ENCODE measurements at places on chromosomes 6 and 20. TPM values are rescaled to one million over a fixed set of nuclear protein-coding genes. Genes with fewer than 3 reads are reported as not detected.

The PHF10 gene
- 26.6 TPM for total RNA-seq

The HLA-DMA gene
- total RNA-seq: 1.5 TPM

The ZSCAN16 gene
- 2.2 TPM for total RNA-seq

The SOX18 gene
- total RNA-seq: 0.43 TPM

The CNR1 gene
- total RNA-seq: under 0.01 TPM

The CLIC5 gene
- not detected for total RNA-seq

The TBXT gene
- total RNA-seq: not detected

The PPP1R14C gene
- not detected for total RNA-seq

The SAMD3 gene
- 9.6 TPM for total RNA-seq
